ENCODE measurements at places on chromosomes 6 and 20.

- DNase-seq = no peak
These were observed 375.7 kb upstream of the POU3F2 start for GRCh38 chr6:98458708-98459107.

GRCh38 chr20:62545271-62545670 lies 69.5 kb upstream of the GATA5 start:
- no peak for DNase-seq

- DNase-seq = no peak
These were observed 37.4 kb downstream of the RBM24 start for GRCh38 chr6:17318435-17319165.

- DNase-seq = no peak
These were observed 176.0 kb downstream of the MRPL14 start for GRCh38 chr6:43951063-43951755.

DNA sequence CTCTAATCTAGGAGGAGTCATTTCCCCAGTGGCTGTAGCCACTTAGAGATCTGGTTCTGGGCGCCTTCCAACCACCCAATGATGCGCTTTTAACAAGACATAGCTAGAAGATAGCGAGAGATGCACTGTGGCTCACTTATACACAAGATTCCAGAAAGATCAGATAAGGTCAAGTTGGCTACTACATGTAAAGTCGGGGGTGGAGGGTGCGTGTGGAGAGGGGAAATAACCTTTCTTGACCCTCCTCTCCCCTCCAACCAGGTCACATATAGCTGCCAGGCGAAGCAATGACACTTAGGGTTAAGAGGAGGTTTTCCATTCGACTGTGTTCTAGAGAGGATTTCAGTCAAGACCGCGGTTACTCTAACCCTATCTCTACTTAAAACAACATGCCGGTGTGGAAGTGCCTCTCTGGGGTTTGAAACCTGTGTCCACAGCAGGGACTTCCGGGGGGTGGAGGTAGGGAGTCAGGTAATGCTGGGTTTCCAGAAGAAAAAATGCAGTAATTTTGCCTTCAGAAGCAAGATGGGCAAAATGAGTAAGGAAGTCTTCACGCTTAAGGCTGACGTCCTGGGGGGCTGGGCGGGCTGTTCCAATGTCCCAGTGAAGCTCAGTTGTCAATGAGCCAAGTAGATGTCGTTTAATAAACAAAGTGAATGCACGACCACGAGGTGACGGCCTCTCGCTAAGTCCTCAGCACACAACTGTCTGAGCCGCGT lies 1.8 kb upstream of the SIM1 start:
- no peak for DNase-seq

DNA sequence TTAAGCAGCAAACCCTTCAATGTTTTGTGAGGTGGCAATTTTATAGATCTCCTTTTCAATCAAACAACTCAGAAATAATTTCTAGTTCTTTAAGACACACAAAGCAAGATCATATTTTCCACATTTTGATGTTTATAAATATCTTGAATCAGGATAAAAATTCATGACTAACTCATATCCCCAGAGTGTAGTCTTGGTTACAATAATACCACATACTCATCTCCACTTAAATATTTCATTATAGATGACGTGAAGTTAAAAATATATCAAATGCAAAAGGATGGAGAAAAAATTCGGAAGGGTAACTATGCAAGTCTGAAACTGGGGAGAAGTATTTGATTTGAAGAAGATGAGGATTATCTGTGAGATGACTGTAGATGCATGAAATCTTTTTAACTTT lies 59.8 kb upstream of the HIVEP1 start:
- DNase-seq = no peak

DNA sequence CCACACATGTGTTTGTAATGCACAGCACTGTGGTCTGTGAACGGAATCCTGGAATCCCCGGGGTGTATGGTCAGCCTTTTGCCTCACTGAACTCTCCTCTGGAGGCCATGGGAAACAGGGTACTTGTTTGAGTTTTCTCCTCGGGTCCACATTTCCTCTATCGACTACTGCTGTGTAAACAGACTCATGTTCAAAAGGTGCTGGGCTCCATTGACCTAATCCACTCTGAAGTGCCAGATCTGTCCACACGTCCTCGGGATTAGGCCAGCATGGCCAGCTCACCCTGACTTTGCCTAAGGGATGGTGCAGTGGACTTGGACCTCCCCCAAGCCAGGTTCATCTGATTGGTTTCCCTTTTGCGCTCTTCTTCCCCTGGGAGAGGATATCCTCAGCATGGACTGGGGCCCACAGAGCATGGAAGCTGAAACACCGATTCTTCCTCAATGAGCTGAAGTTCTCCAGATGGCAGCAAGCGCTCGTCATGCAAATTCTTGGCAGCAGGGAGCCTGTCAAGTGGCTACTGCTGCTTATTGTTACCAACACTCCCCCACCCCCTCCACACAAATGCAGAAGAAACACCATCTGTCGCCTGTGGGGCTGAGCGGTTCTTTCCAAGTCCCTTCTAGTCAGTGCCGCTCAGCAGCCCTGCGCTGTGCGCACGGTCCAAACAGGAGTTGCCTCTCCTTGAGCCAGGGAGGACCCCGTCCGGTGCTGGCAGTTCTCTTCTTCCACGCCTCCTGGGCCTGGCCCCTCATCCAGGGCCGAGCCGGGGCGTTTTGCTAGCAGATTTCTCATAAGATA lies 292.6 kb upstream of the MARCKS start:
- DNase-seq = no peak

- DNase-seq = no peak
These were observed 47.6 kb downstream of the PPP1R3G start for GRCh38 chr6:5132731-5133130.

- no peak for DNase-seq
These were observed 209.9 kb downstream of the PTPRK start for GRCh38 chr6:128310451-128310850.

DNA sequence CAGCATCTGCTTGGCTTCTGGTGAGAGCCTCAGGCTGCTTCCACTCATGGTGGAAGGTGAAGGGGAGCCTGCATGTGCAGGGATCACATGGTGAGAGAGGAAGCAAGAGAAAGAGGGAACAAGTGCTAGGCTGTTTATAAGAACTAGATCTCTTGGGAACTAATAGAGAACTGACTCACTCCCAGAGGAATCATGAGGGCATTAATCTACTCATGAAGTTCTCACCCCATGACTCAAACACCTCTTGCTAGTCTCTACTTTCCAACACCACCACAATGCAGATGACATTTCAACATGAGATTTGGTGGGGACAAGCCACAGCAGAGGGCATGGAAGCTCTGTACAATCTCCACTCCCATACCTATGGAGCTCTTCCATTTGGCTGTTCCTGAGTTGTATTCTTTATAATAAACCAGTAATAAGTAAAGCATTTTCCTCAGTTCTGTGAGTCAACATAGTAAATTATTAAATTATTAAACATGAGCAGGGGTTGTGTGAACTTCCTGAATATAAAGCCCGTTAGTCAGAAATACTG lies 524.1 kb upstream of the NRSN1 start:
- no peak for DNase-seq

DNA sequence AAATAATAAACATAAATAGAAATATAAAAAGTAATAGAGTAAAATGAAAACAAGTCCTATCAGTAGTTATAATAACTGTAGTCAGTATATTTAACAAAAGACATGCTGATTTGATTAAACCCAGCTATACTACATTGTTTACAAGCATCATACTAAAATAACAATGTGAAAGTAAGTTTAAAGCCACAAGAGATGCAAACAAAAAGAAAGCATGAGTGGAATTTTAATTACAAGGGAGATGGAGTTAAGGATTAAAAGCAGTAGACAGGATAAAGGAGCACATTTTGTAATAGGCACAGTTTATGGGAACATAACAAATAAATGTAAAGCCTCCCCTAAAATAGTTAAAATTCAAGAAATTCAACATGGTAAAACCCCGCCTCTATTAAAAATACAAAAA lies 41.5 kb downstream of the SENP6 start:
- DNase-seq = no peak

- DNase-seq = no peak
These were observed 6.7 kb downstream of the TCEA2 start for GRCh38 chr20:64069614-64070243.

GRCh38 chr6:84227044-84227433 lies 404 bp downstream of the CEP162 start:
- DNase-seq = no peak

DNA sequence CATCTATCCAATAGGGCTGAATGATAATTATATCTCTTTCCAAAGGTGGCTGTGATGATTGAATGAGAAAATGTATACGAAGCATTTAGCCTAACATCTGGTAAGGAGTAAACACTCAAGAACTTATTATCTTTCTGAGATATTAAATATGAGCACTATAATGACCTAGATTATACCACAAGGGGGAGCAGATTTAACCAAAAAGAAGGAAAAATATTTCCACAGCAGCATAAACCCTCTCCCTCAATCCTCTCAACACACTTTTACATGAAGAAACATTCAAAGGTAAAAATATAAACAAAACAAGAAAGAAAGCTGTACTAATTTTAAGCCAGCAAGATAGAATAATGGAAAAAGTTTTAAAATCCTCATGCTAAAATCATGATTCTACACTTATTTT lies 68.4 kb downstream of the SHPRH start:
- DNase-seq = no peak
